ENCODE measurements at places on chromosomes 4 and X.

DNA sequence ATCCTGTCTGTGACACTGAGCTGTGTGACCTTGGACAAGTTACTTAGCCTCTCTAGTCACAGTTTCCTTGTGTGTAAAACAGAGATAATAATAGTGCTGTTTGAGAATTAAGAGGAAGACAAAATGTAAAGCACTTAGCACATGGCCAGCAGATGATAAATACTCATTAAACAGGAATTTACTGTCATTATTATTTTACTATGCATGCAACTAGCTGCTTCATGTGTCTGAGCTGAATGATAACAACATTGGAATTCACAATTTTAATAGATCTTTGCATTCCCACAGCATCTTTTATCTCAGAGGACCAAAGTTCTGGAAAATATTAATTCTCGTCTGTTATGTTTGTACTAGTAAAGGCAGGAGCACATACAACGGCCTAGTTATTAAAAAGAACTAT is 79.2 kb upstream of the TET2 start:
- DNase-seq = no peak

DNA sequence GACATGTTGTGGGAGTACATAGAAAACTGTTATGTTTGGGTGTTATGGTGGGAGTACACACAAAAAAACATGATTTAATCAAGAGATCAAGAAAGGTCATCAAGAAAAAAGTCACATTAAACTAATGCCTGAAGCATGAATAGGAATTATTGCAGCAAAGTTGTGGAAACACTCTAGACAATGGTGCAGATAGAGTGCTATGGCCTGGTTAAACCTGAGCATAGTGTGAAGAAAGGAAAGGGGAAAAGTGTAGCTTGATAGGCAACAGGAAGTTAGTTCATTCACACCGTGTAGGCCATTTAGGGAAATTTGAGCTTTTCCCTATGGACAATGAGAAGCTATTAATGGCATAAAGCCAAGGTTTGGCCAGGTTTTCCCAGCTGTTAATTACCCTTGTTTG is 162.1 kb upstream of the EMCN start:
- no peak for DNase-seq

- no peak for DNase-seq
Measured at GRCh38 chr4:139763205-139763604, 97.6 kb downstream of the MGST2 start.

DNA sequence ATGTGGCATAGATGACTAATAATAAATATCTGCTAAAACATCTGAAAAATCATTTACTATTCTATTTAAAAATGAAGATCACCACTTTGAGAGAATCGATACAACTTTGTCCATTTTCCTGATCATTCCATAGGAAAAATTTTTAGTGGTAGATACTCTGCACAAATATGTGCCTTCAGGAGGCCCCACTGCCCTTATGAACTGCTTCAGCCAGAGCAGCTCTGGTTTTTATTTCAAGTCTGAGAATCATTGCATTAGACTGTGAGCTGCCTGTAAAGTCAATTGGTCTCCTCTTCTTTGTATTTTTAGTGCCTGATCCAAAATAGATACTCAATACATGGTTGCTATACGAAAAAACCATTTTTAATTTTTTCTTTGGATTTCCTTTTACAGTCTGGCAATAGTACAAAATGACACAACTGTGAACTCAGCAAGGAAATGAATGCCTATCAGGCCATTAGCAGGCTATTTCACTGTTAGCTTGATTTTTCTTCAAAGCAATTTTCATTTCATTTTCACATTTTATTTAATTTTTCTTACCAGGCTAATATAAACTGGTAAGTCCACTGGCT is 69.1 kb downstream of the SHISA3 start:
- DNase-seq = no peak

DNA sequence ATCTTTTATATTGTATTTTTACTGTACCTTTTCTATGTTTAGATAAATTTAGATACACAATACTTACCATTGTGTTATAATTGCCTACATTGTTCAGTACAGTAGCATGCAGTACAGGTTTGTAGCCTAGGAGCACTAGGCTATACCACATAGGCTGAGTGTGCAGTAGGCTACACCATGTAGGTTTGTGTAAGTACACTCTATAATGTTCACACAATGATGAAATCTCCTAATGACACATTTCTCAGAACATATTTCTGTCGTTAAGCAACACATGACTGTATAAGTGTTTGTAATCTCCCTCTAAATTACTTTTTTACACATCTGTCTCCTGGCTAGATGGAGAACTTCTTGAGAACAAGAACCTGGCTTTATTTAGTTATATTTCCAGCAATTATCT is 40.3 kb downstream of the UCHL1 start:
- DNase-seq = no peak

GRCh38 chr4:33255507-33255906 is 2535.3 kb downstream of the PCDH7 start:
- no peak for DNase-seq
